HuH-7 (cell line): ENCODE measurements at places on chromosomes 2 and 18.

GRCh38 chr2:68715353-68716041 lies 19.1 kb upstream of the ARHGAP25 start:
- DNase-seq, result peak; percentile 76

- no peak for DNase-seq
These were observed 29.3 kb upstream of the LRRTM1 start for GRCh38 chr2:80333886-80334285.

DNA sequence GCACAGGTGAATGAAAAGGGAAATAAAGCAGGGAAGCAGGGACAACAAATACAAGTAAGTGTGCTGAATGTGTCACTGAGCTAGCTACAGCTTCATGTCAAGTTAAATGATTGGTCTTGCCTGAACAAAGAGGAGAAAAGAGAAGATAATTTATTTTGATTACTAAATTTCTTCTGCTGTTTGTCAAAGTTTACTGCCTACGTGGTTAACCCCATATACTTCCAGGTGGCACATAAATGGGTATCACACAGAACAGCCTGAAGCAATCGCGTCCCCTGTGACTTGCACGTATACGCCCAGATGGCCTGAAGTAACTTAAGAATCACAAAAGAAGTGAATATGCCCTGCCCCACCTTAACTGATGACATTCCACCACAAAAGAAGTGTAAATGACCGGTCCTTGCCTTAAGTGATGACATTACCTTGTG lies 434.2 kb downstream of the LRRTM4 start:
- no peak for DNase-seq

GRCh38 chr2:1937066-1937465 lies 192.8 kb upstream of the PXDN start:
- DNase-seq, result no peak

- no peak for DNase-seq
These were observed 63.8 kb downstream of the HAUS1 start for GRCh38 chr18:46167971-46168370.

DNA sequence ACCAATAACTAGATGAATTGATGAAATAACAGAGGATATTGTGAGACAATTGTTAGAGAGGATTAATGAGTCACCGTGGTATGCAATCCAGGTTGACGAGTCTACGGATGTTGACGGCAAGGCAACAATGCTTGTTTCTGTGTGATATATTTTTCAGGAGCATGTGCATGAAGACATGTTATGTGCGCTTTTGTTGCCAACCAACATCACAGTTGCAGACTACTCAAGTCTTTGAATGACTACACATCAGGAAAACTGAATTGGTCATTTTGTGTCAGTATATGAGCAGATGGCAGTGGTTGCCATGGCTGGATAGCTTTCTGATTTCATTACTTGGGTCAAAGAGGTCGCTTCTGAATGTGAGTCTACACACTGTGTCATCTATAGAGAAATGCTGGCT lies 96.8 kb upstream of the CRACDL start:
- DNase-seq, result no peak
